ENCODE measurements at places on chromosomes 7 and 10.

DNA sequence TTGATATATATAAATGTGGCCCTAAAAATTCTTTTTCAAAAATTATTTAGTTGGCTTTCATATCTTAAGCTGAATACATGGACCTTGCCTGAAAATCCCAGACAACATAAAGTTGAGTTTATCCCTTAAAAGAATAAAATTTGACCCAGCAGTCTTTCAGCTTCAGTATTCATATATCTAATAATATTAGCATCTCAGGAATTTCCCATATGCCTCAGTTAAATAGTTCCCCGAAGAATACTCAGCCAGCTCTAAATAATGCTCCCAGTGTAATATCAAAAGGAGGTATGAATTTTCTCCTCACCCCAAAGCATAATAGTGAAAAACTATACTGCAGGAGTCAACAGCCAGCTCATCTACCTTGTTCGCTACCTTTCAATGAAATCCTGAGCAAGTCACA, 145.9 kb downstream of the CTNNA3 start:
- DNase-seq: no peak

- no peak for DNase-seq
These were observed 210.7 kb downstream of the TRIL start for GRCh38 chr7:28747404-28747803.

DNA sequence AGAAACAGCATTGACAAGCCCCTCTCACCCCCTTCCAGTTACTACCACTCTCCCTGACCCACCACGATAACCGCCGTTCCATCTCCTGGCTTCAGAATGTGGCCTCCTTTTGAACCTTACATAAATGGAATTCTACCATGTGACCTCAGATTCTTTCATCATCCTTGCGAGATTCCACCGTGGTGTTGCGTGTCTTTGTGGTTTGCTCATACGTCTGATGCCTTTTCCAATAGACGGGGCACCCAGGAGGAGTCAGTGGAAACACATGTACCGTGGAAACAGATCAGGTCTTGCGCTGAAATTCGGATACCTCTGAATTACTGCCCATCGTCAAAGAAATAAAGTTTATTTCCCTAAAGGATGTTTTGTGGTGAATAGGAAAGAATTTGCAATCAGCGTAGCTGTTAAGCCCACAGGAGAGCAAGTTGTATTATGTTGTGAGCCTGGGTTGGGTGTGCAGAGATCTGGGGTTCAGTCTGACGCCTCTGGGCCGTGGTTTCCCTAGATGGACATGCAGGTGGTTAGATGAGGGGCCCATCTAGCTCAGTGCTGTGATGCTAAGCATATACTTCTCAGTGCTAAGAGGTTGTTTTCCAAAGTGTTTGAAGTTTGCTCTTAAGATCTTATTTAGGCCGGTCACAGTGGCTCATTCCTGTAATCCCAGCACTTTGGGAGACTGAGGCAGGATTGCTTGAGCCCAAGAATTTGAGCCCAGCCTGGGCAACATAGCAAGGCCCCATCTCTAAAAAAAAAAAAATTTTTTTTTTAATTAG, 29.1 kb downstream of the GTF2IRD1 start:
- no peak for DNase-seq

GRCh38 chr7:131745390-131746248, 189.2 kb upstream of the PODXL start:
- no peak for DNase-seq

DNA sequence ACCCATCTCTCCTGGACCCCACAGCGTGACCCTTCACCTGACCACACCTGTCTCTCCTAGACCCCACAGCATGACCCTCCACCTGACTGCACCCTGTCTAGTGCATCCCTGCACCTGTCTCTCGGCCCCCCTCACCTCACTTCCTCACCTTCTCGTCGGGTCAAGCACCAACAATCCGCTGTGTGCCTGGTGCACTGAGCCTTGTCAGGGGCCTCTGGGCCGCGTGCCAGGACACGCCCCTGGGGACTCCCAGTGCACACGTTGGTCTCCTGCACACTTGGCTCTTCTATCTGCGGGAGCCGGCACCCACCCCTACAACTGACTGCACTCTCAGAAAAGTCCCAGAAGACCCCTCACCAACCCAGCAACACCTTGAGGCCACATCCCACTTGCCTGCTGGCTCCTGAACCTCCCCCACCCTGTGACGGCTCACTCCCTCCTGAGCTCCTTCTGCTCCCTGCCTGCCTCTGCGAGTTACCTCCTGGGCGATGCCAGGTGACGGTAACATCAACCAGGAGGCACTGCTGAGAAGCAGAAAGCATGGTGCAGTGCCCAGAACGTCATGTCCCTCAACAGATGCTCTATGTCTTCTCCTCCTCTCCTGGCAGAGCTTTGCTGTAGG, 147.6 kb downstream of the DIP2C start:
- DNase-seq: peak; percentile 23

GRCh38 chr7:2358968-2359527, 4.4 kb downstream of the EIF3B start:
- DNase-seq: no peak

- no peak for DNase-seq
These were observed 1.6 kb upstream of the NRG3 start for GRCh38 chr10:81873231-81873931.

- DNase-seq: no peak
These were observed 22.5 kb downstream of the EPHB4 start for GRCh38 chr7:100804681-100805431.

DNA sequence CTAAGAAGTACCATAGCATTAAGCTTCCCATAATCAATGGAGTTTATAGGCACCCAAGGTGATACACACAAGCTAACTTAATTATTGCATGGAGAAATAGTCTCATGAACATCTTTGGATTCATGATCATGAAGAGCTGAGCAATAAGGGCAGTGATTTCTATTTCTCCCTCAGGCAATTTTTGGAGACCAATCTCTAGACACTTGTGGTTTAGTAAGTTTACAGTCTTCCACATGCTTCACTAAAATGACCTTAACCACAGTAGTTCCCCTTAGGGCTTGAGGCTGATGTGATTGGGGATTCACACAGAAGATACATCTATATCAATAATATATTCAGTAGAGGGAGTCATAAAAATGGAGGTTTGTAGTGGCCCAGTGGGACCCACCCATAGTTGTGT, 241.2 kb downstream of the CCDC7 start:
- no peak for DNase-seq

- no peak for DNase-seq
These were observed 120.4 kb upstream of the SDK1 start for GRCh38 chr7:3180604-3181003.

DNA sequence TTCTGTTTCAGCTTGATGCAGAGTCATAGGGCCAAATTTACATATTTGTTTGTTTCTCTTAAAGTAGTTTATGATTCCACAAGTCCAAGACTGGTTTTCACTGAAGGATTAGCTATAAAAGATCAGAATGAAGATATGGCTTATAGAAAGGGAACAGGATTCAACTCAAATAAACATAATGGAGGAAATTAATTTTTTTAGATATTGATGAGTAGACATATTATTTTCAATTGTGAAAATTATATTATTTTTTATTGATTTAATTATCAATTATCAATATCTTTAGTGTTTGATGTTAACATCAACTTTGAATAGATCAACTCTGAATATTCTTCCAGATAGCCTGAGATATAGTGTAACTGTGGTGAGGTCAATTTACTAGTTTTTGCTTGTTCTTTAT, 68.1 kb downstream of the VTI1A start:
- no peak for DNase-seq

DNA sequence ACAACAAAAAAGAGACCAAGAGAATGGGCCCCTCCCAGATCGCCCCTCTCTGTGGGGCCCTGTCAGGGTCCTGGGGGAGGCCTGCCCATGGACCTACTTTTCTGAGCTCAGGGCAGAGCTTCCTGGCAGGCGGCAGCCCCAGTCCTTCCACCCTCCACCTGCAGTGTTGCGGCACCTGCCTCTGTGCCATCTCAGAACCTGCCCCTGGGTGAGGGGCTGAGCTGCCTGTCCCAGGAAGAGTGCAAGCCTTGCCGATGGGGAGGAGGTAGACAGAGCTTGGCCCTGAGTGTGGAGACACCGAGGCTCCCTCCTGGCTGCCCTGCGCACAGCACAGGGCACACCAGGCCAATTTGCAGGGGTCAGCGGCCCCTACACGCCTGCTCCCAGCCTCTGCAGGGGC, 67.5 kb downstream of the UNCX start:
- DNase-seq: no peak

DNA sequence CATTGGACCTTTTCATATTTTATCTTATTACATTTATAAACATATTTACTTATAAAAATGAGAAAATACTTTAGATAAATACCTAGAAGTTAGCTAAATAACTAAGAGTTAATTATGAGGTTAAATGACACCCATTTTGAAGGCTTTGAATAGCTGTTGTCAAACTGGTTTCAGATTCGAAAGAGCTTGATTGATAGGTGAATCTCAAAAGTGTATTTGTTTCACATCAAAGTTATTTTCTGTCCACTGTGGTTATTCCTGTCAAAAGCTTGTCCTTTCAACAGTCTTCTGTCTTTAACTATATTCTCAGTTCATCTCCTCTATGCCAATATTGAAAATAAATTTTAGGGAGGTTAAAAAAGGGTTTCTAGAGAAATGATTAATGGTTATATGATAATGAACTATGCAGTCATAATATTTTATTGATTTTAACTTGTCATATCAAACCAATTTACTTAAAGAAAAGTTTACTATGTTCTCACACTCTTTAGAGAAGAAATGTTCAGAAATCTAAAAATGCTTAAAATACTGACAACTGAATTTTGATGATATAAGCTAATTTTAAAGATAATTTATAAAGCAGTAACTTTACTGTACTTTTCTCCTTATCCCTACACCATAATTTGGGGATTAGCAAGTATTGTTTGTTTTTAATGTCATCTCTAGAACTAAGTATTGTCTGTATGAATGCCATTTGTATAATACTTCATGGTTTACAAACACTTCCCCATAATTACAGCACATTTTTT, 72.0 kb upstream of the FOXP2 start:
- DNase-seq: no peak

DNA sequence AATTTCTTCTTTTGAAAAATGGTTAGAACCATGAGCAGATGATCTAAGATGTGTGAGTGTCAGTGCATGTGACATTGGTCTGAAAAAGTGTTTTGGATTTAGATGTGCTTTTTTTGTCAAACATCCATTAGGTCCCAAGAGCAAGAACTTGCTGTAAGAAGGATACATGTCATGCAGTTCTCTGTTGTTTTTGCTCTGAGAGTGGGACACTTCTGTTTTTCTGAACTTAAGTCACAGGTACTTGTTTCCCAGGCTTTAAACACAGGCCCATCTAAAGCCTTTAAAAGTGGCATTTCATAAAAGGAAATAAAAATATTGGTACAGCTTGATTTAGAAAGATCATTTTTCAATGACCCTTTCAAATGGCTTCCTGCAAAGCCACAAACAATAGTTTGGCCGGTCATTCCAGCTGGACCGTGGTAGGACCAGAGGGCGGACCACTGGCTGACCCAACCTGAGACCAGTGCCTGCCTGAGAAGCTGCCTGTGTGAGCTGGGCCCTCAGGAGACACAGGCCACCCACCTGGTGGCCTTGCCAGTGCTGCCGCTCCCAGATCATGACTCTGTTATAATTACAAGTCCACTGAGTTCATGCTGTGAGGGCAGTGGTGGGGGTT, 92.7 kb downstream of the EEPD1 start:
- DNase-seq: no peak

- DNase-seq: no peak
These were observed 809.2 kb downstream of the NXPH1 start for GRCh38 chr7:9242636-9243035.

- no peak for DNase-seq
These were observed 267.7 kb upstream of the SEMA3A start for GRCh38 chr7:84462259-84462658.

GRCh38 chr10:9508606-9509005, 1454.1 kb downstream of the GATA3 start:
- DNase-seq: no peak

GRCh38 chr7:29748286-29749099, 57.8 kb upstream of the WIPF3 start:
- no peak for DNase-seq

GRCh38 chr7:31023877-31024276, 28.2 kb upstream of the ADCYAP1R1 start:
- no peak for DNase-seq

- DNase-seq: no peak
These were observed 116.5 kb upstream of the LRRN3 start for GRCh38 chr7:110974441-110974840.

DNA sequence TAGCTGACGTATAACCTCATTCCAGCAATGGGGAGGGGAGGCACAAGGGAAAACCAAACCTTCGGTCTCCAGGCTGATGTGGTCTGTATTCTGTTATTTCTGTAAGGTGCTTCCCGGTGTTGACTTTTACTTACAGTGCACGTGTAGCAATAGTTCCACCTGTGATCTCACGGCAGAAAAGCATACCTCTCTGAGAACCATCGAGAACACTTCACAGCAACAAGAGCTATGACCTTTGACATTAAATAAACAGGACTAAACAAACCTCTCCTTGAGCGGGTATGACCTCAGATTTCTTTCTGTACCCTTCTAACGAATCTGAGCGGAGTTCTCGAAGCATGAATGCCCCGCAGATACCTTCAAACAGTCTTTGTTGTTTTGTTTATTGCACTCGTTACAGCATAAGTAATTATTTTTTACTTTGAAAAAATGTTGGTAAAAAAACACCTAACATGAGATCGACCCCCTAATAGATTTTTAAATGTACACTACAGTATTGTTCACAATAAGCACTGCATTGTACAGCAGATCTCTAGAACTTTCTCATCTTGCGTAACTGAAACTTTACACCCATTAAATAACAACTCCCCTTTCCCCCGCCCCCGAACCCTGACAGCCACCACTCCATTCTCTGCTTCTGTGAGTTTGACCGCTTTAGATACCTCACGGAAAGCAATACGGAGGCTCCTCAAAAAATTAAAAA, 282.3 kb downstream of the GATA3 start:
- DNase-seq: no peak

- DNase-seq: no peak
These were observed 121.4 kb downstream of the CAMK1D start for GRCh38 chr10:12470719-12471118.

GRCh38 chr7:5396542-5396941, 27.1 kb downstream of the TNRC18 start:
- peak; percentile 73 for DNase-seq

DNA sequence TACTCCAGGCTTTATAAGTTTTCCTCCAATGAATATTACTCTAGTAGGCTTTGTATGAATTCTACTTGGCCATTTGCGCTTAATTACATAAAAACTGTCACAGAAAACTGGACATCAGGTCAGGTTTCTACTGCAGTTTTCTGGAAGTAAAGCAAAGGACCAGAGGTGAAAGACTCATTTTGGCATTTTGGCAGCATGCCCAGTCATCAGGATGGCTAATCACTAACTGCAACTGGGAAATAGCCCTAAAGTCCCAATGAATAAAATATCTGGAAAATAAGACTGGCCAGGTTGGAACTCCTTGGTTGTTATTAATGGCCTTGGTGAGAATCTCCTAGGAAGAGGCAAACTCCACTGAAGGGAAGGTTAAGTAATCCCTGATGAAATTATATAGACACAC, 75.5 kb downstream of the COPG2 start:
- DNase-seq: no peak

Measured in B cell (primary cell).